ENCODE measurements at places on chromosomes 4 and X.

DNA sequence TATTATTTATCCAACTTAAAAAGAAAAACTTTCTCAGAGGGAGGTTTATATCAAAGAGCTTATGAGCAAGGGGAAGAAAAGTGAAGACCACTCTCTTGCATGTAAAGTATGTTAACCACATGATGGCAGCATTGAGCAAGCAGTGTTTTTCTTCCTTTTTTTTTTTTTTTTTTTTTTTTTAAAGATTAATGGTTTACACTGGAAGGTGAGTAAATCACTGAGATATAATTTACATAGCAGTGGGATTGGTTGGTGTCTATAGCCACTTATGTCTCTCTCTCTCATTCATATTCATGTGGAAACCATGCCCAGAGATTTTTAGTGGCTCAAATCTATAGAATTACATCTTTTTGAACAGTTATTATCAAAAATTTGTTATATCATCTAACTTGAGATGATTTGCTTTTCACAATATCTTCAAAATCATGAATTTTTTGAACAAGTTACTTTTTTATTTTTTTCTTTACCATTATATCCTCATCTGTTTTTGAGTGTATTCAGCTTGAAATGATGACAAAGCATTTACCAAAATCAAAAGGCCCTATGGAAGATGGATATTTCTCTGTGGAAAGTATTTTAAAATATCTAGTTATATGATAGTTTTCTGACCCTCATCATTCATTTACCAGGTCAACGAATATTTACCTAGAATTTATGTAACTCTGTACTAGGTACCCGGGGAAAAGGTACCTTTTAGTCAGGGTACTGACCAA is 31.6 kb downstream of the MTHFD2L start:
- no peak for DNase-seq

GRCh38 chrX:70979136-70979762 is 48.4 kb upstream of the SLC7A3 start:
- no peak for DNase-seq

DNA sequence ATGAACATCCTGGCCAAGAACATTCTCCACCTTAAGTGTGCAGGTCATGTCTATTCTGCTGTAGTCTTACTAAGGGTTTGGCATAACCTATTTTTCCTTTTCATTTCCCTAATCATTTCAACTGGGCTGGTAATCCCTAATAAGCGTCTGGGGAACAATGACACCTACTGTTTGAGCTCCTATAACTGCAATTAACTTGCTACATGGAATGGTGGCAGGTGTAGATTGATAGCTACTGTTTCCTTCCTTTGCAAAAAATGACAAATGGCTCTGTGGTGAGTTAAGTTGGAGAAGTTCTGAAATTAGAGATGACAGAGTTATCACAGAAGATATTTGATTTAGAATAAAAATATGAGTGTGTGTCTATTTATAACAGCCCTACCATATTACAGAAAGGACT is 104.5 kb upstream of the NAP1L5 start:
- no peak for DNase-seq

- no peak for DNase-seq
These were observed 9.2 kb upstream of the VAMP7 start for GRCh38 chrX:155871934-155872333.

DNA sequence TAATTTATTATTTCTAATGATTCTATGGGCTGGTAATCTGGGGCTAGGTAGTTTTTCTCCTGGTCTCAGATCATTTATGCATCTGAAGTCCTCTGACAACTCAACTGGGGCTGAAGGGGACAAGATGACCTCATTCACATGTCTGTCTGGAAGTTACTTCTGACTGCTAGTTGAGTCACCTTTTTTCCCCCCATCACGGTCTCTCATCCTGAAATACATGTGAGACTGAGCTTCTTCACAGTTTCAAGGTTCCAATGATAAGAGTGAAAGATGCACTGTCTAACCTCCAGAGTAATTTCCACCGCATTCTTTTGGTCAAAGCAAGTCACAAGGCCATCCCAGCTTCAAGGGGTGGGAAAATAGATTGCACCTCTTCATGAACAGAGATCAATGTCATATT is 356.7 kb upstream of the RPS6KA3 start:
- no peak for DNase-seq

GRCh38 chr4:164997324-164997723 is 19.9 kb upstream of the TRIM61 start:
- no peak for DNase-seq

- no peak for DNase-seq
These were observed 271.5 kb downstream of the LDB2 start for GRCh38 chr4:16626945-16627344.

DNA sequence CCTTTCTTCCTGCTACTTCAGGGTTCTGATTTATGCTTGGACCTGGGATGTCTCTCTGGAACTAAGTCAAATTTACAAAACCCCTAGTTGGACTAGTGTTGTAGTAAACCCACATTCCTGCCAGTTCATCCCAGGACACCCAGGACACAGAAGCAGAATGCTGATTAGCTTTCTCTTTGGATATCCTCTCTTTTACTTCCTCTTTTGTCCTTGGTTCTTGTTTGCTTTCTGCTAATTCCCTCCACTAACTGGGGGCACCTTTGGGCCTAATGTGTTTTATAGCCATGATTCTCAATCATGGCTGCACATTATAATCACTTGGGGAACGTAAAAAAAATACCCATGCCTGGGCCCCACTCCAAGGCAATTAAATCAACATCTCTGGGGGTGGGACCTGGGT is 42.5 kb downstream of the LANCL3 start:
- DNase-seq = no peak

DNA sequence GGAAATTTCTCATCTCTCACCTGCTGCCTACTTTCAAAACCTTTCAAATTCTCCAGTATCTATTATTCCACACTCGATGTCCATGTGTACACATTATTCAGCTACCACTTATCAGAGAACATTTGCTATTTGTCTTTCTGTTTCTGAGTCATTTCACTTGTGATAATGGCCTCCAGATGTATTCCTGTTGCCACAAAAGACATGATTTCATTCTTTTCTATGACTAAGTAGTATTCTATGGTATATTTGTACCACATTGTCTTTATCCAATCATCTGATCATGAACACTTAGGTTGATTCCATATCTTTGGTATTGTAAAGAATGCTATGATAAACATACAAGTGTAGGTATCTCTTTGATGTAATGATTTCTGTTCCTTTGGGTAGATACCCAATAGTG is 310.1 kb upstream of the SPOCK3 start:
- DNase-seq = no peak

GRCh38 chr4:119271361-119272085 is 50.4 kb downstream of the FABP2 start:
- no peak for DNase-seq

GRCh38 chr4:3470244-3471097 is 7.4 kb downstream of the DOK7 start:
- no peak for DNase-seq

DNA sequence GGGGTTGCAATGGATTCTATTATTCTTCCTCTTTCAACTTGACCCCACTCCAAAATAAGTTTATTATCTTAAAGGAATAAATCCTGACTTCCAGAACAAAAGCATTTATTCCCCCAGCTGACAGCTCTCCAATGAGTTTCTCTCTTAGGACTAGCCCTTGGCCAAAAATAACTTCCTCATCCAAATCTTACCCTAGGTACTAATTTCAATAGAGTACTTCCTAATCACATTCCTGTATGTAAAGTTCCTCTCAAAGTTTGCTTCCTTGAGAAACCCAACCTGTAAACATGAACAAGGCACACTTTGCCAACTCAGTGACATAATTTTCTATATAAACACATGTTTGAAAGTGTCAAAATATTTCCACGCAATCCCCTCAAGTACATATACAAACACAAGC is 671.2 kb upstream of the GALNTL6 start:
- no peak for DNase-seq

DNA sequence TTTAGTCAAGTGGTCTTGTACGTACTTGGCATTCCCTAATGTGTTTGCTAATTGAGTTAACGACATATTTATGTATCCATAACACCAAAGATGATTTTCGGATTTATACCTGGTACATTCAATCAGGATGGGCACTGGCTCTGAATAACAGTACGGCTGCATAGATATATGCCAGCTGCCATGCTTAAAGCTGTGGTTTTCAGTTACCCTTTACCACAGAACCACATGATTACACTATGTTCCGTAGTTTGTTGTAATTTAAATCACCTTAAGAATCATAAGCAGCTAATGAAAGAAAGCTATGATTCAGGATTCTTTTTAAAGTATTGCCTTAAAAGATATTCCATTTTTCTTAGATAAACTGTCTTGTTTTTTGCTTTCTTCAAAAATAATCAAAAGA is 53.6 kb downstream of the FIP1L1 start:
- DNase-seq = peak; percentile 17

GRCh38 chr4:62135565-62136156 is 935.5 kb downstream of the ADGRL3 start:
- DNase-seq = no peak

- no peak for DNase-seq
These were observed 162.2 kb upstream of the GIMD1 start for GRCh38 chr4:106530821-106531220.

GRCh38 chr4:53782458-53782845 is 191.2 kb upstream of the LNX1 start:
- peak; percentile 4 for DNase-seq

DNA sequence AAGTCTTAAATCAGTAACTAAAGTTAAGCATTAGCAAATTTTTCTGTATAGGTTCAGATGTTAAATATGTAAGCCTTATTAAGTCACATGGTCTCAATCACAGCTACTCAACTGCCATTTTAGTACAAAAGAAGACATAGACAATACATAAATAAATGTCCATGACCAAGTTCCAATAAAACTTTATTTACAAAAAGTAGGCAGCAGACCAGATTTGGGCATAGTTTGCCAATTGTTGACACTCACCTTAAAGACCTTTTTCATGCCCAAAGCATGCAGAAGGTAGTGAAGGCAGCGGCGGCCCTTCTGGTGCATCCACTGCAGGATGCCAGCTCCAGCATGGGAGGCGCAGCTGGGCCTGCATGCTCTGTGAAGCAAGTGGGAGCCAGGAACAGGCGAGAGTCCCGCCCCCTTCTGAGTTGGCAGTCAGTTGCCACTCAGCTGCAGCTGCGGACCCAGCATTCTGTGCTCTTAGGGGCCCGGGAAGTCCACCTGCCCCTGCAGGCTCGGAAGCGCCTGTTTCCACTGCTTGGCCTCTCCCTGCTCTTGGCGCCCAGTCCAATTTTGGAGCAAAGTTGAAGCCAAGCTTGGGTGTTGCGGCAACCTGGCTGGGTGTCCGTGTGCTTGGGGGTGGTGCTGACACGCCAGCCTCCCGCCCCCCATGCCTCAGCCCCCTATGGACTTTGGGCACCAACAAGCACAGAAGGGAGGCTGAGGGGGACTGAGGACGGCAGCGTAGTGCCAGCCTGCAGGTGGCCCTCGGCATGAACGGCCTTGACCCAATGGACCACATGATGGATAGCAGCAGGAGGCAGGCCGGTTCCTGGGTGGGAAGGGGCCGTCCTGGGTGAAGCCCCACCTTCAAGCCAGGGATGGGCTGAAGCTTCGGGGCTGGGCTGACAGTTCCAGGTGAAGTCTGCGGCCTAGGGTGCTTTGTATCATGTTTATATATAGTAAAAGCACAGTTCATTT is 42.4 kb upstream of the PABPC4L start:
- no peak for DNase-seq

DNA sequence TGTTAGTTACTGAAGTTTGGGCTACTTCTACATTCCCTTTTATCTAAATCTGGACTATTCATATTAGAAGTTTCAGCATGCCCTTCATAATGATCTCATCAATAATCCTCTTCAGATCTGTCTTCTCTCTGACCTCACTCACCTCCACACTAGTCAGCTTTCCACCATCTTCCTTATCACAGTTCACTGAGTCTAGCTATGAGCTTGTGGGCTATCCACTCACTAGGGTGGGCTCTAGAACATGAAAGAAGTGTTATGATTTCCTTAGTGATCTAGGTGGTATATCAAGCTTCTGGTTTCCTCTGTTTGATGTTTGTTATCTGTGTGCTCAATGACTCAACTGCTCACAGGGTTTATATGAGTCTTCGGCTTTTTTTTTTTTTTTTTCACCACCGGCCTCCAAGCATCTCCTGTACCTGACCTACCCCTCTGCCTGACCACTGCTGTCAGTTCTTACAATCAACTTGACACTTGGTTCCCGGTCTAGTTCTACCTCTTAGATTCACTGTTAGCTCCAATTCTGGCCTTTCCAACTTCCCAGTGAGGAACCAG is 103.1 kb downstream of the PAPSS1 start:
- no peak for DNase-seq

DNA sequence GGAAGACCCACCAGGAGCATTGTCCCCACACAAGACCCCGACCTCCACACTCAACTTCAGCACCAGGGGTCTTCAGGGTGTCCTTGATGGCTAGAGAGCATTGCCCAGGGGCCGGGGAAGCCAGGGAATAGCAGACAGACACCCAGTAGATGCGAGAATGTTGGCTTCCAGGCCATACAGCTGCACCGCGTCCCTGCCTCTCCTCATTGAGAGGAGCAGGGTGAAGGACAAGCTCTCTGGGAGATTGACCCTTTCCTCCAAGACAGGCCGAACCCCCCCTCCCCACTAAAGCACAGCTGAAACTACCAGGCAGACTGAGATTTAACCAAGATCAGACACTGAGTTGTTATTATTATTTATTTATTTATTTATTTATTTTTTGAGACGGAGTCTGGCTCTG is 42.6 kb upstream of the SLC25A4 start:
- no peak for DNase-seq

DNA sequence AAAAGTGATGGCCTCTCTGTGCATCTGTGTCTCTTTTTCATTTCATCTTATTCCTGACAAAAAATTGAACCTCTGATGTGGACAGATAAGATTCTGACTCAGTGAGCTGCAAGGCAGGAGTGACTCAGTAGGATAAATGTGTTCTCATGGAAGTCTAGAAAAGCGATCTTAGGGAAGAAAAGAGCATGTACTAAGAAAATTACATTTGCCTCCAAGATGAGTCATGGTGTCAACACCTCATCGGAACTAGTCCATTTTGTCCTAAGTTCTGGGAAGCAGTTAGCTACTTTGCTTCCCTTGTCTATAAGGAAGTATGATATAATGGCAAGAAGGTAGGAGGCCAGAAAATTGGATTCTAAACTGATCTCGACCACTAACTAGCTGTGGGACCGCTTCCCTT is 83.5 kb upstream of the AFF2 start:
- no peak for DNase-seq

DNA sequence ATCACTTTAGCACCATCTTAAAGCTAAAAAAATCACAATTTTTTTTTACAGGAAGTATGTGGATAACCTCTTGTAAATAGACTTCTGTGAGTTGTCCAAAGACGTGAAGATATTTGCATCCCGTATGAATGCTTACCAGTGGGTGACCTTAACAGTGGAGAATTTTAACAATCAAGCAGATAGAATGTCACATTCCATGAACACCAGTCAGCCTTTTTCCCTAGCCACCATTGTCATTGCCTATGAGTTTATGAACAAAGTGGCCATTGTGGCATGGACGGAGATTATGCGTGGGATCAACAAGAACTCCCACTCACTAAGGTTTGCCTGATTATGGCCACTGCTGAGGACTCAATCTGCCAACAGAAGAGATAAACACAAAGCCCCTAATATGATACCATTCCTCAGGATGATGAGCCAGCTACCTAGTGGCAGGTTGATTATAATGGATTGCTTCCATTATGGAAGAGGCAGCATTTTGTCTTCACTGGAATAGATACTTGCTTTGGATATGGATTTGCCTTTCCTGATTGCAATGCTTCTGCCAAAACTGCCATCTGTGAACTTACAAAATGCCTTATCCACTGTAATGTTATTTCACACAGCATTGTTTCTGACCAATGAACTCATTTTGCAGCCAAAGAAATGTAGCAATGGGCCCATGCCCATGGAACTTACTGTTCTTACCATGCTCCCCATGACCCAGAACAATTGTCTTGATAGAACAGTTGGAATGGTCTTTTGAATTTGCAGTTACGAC is 830.9 kb upstream of the NDST4 start:
- DNase-seq = no peak
